ENCODE measurements at places on chromosomes 4 and X.
A peak's percentile ranks its signal among the peaks of the same experiment; 100 is the strongest.

DNA sequence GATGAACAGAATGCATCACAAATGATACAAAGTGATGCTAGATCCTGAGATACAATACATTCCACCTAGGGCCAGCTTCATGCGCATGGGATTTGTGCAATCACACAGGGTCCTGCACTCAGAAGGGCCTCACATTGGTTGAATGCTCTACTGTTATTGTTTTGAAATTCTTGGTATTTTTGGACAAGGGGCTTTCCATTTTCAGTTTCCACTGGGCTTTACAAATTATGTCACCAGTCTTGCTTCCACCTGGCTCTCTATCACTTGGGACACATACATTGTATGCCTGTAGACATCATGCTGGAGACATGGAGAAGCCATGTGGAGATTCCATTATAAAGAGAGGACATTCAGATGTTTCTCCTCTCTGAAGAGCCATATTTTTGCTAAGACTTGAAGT is 155.8 kb downstream of the NAA11 start:
- DNase-seq, result no peak

DNA sequence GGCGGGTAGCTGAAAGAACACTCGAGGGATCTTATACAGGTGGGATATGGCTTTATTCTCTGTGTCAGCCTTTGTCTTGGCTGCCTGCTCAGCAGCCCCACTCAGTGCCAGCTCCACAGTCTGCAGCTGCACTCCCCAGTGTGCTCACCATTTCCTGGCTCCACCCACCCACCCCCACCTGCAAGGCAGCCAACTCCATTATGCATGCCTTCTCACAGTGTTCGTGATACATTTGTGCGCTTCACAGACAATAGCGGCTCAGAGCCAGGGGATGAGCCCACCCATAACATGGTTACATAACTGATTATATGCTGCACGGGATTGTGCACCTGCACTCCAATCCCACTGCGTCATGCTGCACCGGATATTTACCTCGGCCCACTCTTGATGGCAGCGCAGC is 8.8 kb upstream of the TMEM128 start:
- no peak for DNase-seq

DNA sequence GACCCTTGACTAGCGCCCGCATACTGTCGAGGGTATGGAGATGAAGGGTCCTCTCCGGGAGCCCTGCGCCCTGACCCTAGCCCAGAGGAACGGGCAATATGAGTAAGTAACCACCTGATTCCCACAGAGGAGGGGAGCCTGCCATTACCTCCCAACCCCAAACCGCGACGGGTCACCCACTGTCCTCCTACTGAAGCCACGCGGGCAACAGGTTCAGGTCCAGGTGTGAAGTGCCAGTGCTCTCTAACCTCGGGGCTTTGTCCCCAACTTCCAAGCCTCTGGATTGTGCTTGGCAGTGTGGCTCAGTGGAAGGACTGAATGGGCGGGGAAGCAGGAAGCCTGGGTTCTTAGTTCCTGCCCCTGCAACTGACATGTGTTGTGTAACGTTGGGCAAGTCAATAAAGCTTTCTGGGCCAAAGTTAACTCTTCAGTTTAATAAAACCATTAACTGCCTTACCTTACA is 694 bp downstream of the OCRL start:
- no peak for DNase-seq

DNA sequence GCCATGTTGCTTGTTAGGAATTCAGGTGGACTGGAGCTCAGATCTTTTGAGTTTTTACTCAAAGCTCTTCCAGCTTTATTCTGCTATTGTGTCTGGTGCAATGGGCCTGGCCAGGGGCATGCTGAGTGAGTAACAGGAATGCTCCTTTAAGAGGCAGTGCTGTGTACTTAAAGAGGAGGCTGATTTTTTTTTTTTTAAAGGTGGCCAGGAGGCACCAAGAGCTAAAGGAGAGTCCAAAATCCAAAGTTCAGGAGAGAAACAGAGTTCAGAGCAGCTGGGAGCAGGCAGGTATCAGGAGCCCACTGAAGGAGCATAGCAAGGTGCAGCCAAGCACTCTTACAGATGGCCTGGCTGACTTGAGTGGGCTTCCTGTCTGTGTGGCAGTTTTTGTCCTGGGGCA is 178.7 kb downstream of the FMR1NB start:
- DNase-seq, result no peak

DNA sequence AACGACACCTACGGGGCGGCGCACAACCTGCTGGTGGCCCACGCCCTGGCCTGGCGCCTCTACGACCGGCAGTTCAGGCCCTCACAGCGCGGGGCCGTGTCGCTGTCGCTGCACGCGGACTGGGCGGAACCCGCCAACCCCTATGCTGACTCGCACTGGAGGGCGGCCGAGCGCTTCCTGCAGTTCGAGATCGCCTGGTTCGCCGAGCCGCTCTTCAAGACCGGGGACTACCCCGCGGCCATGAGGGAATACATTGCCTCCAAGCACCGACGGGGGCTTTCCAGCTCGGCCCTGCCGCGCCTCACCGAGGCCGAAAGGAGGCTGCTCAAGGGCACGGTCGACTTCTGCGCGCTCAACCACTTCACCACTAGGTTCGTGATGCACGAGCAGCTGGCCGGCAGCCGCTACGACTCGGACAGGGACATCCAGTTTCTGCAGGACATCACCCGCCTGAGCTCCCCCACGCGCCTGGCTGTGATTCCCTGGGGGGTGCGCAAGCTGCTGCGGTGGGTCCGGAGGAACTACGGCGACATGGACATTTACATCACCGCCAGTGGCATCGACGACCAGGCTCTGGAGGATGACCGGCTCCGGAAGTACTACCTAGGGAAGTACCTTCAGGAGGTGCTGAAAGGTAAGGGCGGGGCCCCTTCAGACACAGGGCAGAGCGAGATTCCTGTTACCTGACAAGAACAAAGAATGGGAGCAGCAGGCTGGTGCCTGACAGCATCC is 11.7 kb downstream of the RPL9 start:
- peak; percentile 57 for DNase-seq

DNA sequence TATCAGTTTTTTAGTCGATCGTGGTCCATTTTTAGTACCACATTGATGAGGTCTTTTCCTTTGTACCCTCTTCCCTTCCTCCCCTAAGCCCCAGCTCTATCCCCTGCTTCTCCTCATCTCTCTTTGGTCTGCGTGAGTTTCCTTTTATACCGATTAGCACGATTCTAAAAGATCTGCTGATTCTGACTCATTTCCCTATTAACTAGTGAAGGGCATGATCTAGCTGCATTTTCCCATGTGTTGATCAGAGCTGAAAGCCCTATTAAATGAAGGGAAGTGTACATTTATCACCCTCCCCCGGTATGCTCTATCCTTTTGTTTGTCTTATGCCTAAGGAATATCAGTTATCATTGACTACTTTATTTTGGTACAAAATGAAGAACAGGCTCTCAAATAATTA is 181.7 kb upstream of the NPY2R start:
- no peak for DNase-seq

DNA sequence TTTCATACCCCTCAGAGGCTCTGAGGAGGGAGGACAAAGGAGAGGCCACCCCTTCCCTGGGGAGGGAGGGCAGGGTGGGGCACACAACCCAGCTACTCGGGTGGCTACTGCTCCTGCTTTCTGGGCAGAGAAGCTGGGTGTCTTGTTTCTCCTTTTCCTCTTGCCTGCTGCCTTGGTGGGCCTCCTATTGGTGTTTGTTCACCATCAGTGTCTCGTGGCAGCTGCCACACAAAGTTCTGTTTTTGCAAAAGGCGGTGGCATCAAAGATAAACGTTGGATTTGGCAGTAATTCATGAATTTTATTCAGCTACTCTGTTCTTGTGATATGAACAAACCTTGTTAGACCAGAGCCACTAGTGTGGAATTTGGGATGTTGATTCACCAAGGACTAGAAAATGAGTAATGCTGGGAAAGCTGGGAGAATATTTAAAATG is 153.0 kb upstream of the SCML1 start:
- peak; percentile 80 for DNase-seq

GRCh38 chr4:43564107-43564506 is 671.6 kb downstream of the GRXCR1 start:
- no peak for DNase-seq

GRCh38 chr4:4422856-4423499 is 36.1 kb downstream of the NSG1 start:
- no peak for DNase-seq

DNA sequence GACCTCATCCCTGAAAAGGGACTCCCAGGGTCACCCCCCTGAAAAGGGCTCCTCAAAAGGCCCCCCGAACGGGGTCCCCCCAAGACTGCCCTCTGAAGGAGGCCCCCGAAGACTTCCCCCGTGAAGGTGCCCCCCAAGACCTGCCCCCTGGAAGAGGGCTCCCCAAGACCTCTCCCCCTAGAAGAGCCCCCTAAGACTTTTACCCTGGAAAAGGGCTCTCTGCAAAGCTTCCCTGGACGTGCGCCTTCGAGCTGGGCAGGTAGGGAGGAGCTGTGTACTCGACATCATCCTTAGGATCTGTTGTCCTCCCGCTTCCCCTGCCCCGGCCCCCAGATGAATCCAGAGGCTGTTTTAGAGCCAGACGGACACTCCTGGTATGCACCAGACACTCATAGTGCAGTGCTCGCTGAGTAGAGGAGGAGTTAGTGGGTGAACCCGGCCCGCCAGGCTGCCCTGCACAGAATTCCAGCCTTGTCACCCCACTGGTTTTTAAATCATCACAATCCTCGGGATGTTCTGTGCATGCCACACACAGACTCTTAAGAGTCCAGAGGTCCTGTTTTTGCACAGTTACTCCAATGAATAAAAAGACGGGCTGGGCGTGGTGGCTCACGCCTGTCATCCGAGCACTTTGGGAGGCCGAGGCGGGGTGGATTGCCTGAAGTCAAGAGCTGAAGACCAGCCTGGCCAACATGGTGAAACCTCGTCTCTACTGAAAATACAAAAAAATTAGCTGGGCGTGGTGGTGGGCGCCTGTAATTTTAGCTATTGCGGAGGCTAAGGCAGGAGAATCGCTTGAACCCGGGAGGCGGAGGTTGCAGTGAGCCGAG is 5.7 kb upstream of the SLC25A6 start:
- DNase-seq, result no peak

DNA sequence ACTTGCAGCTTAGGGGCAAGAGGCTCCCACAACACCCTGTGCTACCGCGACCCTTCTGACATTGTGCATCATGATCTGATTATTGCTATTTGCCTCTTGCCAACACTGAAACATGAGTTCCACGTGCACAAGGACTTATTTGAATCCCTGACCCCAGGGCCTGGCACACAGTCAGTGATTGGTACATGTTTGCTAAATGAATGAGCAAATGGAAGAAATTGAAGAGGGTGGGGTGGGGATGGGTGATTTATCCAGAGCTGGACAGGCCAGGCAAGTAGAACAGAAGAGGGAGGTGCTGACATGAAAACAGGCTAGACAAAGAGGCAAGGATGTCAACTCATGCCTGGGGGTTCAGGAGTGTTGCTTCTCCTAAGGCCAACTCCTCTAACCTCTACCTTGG is 24.9 kb upstream of the RPL39 start:
- no peak for DNase-seq

GRCh38 chr4:173057901-173058300 is 110.7 kb upstream of the GALNT7 start:
- no peak for DNase-seq

DNA sequence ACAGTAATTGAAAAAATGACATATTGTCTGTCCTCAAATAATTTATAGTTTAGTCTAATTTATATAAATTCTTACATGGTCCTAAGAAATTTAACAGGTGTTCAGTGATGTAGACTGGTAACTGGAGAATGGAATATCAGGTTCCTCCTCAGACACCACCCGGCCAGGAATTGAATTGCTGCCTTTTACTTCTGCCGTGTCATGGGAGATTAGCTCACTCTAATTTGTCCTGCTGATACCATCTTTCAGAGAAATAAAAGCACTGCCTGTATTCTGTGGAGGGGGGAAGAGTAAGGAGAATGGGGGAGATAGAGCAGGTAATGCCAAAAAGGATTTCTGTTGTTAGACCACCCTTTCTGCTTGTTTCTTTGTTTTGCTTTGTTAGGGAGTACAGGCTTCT is 125.2 kb upstream of the KLHL4 start:
- DNase-seq, result no peak

GRCh38 chr4:158809611-158810486 is 41.0 kb downstream of the FNIP2 start:
- DNase-seq, result peak; percentile 90

- peak; percentile 91 for DNase-seq
Measured at GRCh38 chr4:76558396-76559235, 123.6 kb downstream of the SHROOM3 start.

Measured in fibroblast of skin of right biceps (primary cell).